ENCODE measurements at places on chromosomes 7 and 10. TPM values are rescaled to one million over a fixed set of nuclear protein-coding genes. Genes with fewer than 3 reads are reported as not detected.

GRCh38 chr10:74297389-74298080 is 146.5 kb downstream of the ADK start:
- no peaks in the 10 kb centered on the region for H3K27me3 ChIP-seq
- no peak overlapping the region for H3K27ac ChIP-seq
- H3K4me3 ChIP-seq = no peak overlapping the region
- no peaks in the 10 kb centered on the region for H3K4me1 ChIP-seq
- no peak for DNase-seq

DNA sequence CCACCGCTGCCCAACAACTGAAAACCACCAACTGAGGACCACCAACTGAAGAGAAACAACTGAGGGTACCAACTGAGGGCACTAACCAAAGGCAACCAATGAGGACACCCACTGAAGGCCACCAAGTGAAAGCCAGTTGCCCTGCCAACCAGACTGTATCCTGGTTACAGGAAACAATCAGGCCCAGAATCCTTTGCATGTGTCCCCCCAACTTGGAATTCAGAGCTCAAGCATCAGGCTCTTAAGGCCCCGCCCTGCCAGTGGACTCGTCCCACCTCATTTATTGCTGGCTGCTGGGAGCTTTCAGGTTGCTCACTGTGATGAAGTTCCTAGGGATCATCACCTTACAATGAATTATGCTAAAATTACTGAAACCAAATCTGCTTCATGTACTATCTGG is 76.6 kb upstream of the ABI1 start:
- no peak for DNase-seq
- H3K27ac ChIP-seq = no peak overlapping the region
- no peak overlapping the region for H3K4me3 ChIP-seq
- H3K36me3 ChIP-seq = no peaks in the 10 kb centered on the region
- no peaks in the 10 kb centered on the region for H3K4me1 ChIP-seq
- no peaks in the 10 kb centered on the region for H3K27me3 ChIP-seq

GRCh38 chr10:69766161-69766910 is 35.4 kb upstream of the COL13A1 start:
- H3K4me3 ChIP-seq = no peak overlapping the region
- no peak for DNase-seq
- H3K4me1 ChIP-seq = peaks cover 6% of the 10 kb centered on the region
- no peaks in the 10 kb centered on the region for H3K27me3 ChIP-seq

DNA sequence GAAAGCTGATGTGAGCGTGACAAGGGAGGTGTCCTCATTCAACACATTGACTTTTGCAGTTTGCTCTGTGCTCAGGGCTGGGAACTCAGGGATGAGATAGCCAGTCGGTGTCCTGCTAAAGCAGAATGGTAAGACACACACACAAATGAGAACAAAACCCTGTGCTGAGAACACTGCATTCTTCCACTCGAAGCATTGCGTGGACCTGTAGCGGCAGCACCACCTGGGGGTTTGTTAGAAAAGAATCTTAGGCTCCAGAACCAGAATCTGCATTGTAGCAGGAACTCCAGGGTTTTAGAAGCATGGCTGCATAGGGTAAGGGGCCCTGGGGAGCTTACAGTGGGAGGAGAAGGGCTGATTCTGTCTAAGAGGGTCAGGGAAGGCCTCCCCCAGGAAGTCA is 21.5 kb upstream of the OGDHL start:
- H3K36me3 ChIP-seq = no peaks in the 10 kb centered on the region
- peaks cover 5% of the 10 kb centered on the region for H3K4me1 ChIP-seq
- H3K27ac ChIP-seq = no peak overlapping the region
- DNase-seq = no peak
- H3K4me3 ChIP-seq = no peak overlapping the region

CALHM2 gene
- total RNA-seq = not detected

H2BK1 gene
- total RNA-seq = 0.97 TPM

SLC26A3 gene
- total RNA-seq = not detected

CRPPA gene
- total RNA-seq = 1.9 TPM

CDHR1 gene
- 6.4 TPM for total RNA-seq

Data from H9 (cell line).